ENCODE measurements at places on chromosomes 1 and 21.
A peak's percentile ranks its signal among the peaks of the same experiment; 100 is the strongest.

- no peak for DNase-seq
- no peak overlapping the region for H3K4me3 ChIP-seq
- no peaks in the 10 kb centered on the region for H3K27me3 ChIP-seq
These were observed 216.8 kb downstream of the CTH start for GRCh38 chr1:70627910-70628309.

DNA sequence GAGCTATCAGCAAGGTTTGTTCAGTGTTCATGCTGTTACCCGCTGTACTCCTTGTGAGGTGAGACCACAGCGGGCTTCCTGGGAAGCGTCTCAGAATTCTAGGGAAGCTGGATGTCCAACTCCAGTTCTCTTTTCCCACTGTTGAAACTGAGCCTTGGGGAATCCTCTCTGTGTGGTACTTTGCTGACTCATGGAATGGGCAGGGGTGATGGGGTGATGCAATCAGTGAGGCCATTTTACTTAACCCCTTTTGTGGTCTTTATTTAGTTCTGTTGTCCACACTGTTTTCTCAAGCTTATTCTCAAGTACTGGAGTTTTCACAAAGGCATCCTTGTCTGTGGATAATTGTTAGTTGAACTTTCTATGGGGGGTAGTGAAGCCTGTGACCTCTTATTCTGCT is 42.6 kb downstream of the ACKR1 start:
- H3K27ac ChIP-seq = no peak overlapping the region
- H3K36me3 ChIP-seq = no peaks in the 10 kb centered on the region
- no peak overlapping the region for H3K4me3 ChIP-seq
- no peaks in the 10 kb centered on the region for H3K4me1 ChIP-seq
- no peak for DNase-seq

GRCh38 chr1:8477166-8477982 is 159.5 kb downstream of the SLC45A1 start:
- no peaks in the 10 kb centered on the region for H3K27me3 ChIP-seq
- H3K27ac ChIP-seq = peak overlapping the region; percentile 47
- H3K36me3 ChIP-seq = no peaks in the 10 kb centered on the region
- no peak overlapping the region for H3K4me3 ChIP-seq
- no peak for DNase-seq

- no peak for DNase-seq
- no peak overlapping the region for H3K4me3 ChIP-seq
- H3K4me1 ChIP-seq = no peaks in the 10 kb centered on the region
These were observed 62.4 kb downstream of the MAP3K21 start for GRCh38 chr1:233389893-233390292.

- H3K27ac ChIP-seq = peak overlapping the region; percentile 92
- peak overlapping the region; percentile 91 for H3K4me3 ChIP-seq
- no peaks in the 10 kb centered on the region for H3K27me3 ChIP-seq
- H3K36me3 ChIP-seq = no peaks in the 10 kb centered on the region
These were observed 1.0 kb downstream of the ZNF687 start for GRCh38 chr1:151282883-151283725.

DNA sequence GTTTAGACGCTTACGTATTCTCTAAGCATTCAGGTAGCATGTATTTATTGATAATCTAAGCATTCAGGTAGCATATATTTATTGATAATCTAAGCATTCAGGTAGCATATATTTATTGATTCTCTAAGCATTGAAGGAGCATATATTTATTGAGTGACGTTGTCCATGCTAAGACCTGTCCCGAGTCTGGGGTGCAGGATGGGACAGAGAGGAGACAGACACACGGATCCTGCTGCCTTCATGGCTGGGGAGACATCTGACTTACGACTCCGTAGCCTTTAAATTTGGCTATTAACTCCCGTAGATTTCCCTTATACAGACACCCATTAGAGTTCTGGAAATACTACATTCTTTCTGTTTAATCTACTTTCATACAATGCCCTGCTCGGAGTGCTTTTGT is 982 bp downstream of the SCCPDH start:
- H3K36me3 ChIP-seq = peaks cover 33% of the 10 kb centered on the region
- no peak for DNase-seq
- peak overlapping the region; percentile 74 for H3K4me3 ChIP-seq
- H3K27me3 ChIP-seq = peaks cover 5% of the 10 kb centered on the region
- peaks cover 8% of the 10 kb centered on the region for H3K4me1 ChIP-seq

GRCh38 chr1:151344291-151344690 is 2.8 kb downstream of the RFX5 start:
- peak overlapping the region; percentile 68 for H3K4me3 ChIP-seq
- peaks cover 39% of the 10 kb centered on the region for H3K36me3 ChIP-seq
- H3K4me1 ChIP-seq = peaks cover 53% of the 10 kb centered on the region
- peak overlapping the region; percentile 78 for H3K27ac ChIP-seq
- H3K27me3 ChIP-seq = no peaks in the 10 kb centered on the region

DNA sequence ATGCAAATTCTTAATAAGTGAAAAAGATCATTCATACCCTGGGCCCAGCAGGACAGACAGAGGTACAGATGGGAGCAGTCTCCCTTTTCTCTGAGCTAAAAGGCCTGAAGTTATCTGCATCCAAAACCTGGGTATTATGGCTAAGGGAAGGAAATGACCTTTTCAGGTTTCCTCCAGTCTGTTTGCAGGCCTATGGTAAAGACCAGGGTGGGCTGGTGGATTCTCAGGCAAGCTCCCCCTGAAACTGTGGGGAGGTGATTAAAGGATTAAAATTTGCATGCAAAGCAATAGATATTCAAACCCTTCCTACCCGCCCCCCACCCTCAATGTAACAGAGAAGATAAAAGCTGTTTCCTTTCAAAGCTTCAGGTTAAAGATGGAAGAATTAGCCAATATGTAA is 471.8 kb upstream of the RUNX1 start:
- H3K4me1 ChIP-seq = peaks cover 11% of the 10 kb centered on the region
- H3K36me3 ChIP-seq = no peaks in the 10 kb centered on the region

DNA sequence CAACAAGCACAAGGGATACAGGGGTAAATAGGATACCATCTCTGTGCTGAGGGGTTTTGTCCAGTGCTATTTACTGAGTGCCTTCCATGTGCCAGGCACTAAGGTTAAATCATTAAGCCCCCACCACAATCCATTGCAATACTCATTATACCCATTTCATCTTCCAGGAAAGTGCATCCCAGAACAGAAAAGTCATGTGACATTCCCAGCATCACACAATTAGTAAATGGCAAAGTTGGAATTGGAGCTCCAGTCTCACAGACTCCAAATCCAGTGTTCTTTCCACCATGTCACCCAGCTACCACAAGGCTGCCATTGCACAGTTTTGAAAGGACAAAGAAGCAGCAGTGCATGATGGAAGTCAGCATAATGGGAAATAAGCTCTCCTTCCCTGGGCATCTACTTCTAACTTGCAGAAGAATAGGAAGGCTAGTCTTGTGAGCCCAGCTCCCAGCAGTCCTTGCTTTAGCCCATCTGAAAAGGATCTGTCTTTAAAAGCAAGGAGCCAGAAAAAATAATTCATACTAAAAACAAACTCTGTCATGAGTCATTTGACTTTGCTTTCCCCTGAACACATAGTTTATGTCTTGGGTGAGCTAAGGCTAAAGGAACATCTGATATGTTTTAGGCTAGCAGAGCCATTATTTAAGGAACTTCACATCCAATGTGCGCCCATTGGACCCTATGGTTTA is 111.4 kb upstream of the HOOK1 start:
- H3K36me3 ChIP-seq = no peaks in the 10 kb centered on the region
- H3K4me3 ChIP-seq = no peak overlapping the region
- no peaks in the 10 kb centered on the region for H3K27me3 ChIP-seq

DNA sequence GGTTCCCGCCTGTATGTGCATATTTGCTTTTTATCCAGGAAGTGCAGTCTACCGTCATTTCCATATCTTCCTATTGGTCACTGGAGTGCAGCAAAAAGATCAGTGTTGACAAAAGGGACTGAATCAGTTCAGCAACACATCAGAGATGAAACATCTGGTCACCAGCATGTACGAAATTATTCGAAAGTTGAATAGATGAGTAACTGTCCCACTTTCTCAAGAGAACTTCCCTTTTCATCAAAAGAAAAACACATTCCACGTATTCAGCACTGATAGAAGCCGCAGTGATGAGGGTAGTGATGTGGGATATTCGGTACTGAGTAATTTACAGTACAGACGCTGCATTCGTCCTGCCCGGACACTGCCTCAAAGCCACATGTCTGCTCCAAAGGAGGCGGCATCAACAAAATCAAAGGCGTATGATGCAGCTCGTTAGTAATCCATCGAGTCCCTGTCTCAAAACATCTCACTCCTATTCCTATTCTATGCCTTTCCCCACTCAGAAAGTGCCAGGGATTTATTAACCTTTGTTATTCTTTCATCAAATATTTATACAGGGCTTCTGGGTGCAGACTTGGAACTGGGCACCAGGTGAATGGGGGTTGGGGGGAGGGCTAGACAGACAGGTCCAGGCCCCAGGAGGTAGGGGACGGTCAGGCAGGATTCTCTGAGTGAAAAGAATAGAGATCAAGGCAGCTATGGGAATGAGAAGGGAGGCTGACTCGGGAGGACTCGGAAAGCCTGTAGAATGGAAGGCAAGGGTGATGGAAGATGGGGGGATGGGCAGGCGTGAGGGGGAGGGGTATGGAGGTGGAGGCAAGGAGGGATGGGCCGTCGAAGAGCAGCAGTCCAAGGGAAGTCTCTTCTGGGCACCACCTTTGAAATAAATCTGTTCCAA is 79.5 kb upstream of the SLC45A1 start:
- no peak overlapping the region for H3K27ac ChIP-seq
- H3K27me3 ChIP-seq = peaks cover 34% of the 10 kb centered on the region
- no peaks in the 10 kb centered on the region for H3K36me3 ChIP-seq
- H3K4me3 ChIP-seq = no peak overlapping the region

GRCh38 chr21:9750341-9751086 is 770.9 kb upstream of the TPTE start:
- H3K36me3 ChIP-seq = no peaks in the 10 kb centered on the region
- no peaks in the 10 kb centered on the region for H3K4me1 ChIP-seq
- no peaks in the 10 kb centered on the region for H3K27me3 ChIP-seq
- H3K27ac ChIP-seq = no peak overlapping the region
- DNase-seq = no peak

DNA sequence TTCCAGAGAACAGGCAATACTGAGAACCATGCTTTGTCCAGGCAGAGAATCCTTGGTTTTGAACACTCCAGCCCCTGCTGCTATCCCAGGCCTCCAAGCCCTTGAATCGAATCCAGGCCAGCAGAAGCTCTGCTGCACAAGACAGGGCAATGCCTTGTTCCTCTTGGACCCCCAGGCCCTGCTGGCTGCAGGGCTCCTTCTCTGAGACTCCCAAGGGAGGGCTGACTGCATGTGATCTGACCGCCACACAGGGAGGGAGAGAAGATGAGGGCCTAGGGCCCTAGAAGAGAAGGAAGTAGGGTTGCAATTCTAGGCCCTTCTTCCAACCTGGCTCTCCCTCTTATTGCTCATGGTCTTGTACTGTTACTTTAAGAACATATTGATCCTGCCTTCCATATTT is 160.6 kb upstream of the EDN2 start:
- H3K36me3 ChIP-seq = no peaks in the 10 kb centered on the region
- no peak for DNase-seq
- peak overlapping the region; percentile 30 for H3K27ac ChIP-seq
- H3K4me3 ChIP-seq = no peak overlapping the region
- H3K4me1 ChIP-seq = peaks cover 16% of the 10 kb centered on the region

DNA sequence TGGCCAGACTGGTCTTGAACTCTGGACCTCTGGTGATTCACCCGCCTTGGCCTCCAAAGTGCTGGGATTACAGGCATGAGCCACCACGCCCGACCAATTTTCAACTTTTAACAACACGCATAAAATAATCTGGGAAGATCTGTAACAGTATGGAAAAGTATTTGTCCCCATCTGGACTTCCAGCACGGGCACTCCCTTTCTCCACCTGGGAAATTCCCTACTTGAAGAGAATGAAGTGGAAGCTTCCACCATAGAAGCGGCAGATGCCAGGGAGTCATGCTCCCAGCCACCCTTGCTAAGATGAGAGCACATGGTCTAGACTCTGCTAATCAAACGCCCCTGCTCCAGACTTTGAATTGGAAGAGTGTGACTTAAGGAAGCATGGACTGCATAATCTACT is 9.0 kb upstream of the GPR137B start:
- H3K4me3 ChIP-seq = no peak overlapping the region
- no peaks in the 10 kb centered on the region for H3K36me3 ChIP-seq
- H3K27ac ChIP-seq = no peak overlapping the region
- peaks cover 4% of the 10 kb centered on the region for H3K4me1 ChIP-seq
- peaks cover 28% of the 10 kb centered on the region for H3K27me3 ChIP-seq

GRCh38 chr1:37094302-37094701 is 60.0 kb upstream of the GRIK3 start:
- H3K4me3 ChIP-seq = no peak overlapping the region
- peaks cover 24% of the 10 kb centered on the region for H3K27me3 ChIP-seq

GRCh38 chr1:43518935-43519686 is 11.6 kb upstream of the PTPRF start:
- no peaks in the 10 kb centered on the region for H3K4me1 ChIP-seq

GRCh38 chr1:10680487-10680886 is 116.0 kb downstream of the CASZ1 start:
- no peak overlapping the region for H3K27ac ChIP-seq
- H3K27me3 ChIP-seq = no peaks in the 10 kb centered on the region
- H3K36me3 ChIP-seq = no peaks in the 10 kb centered on the region
- no peak overlapping the region for H3K4me3 ChIP-seq
- DNase-seq = no peak
- peaks cover 30% of the 10 kb centered on the region for H3K4me1 ChIP-seq

DNA sequence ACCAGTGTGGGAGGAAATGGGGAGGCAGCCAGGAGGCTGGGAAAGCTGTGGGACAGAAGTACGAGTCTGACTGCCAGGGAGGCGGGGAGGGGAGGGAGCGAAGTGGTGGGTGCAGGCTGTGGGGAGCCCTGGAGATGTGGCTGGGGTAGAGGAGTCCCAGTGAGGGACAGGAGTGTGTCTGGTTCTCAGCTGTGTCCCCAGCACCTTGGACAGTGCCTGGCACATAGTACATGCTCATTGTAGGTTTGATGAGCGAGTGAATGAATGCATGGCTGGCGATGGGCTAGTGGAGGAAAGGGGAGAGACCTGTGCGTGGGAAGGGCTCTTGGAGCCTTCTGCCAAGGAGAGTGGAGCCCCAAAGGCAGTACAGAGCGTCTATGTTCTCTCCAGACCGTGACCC is 104.1 kb downstream of the SIK1 start:
- no peaks in the 10 kb centered on the region for H3K36me3 ChIP-seq
- H3K27ac ChIP-seq = no peak overlapping the region
- peaks cover 32% of the 10 kb centered on the region for H3K4me1 ChIP-seq

- no peak overlapping the region for H3K4me3 ChIP-seq
- no peaks in the 10 kb centered on the region for H3K4me1 ChIP-seq
- no peak for DNase-seq
- no peaks in the 10 kb centered on the region for H3K36me3 ChIP-seq
- H3K27ac ChIP-seq = no peak overlapping the region
- peaks cover 21% of the 10 kb centered on the region for H3K27me3 ChIP-seq
These were observed 70.6 kb upstream of the GJB5 start for GRCh38 chr1:34684266-34684665.

GRCh38 chr21:44399151-44399954 is 45.9 kb downstream of the TRPM2 start:
- peak overlapping the region; percentile 54 for H3K27ac ChIP-seq
- H3K36me3 ChIP-seq = no peaks in the 10 kb centered on the region
- no peak for DNase-seq
- H3K4me3 ChIP-seq = no peak overlapping the region
- peaks cover 4% of the 10 kb centered on the region for H3K4me1 ChIP-seq

Data from naive B cell (primary cell).